Nephron progenitor cell (in vitro differentiated cells): ENCODE measurements at places on chromosomes 11 and 22.

DNA sequence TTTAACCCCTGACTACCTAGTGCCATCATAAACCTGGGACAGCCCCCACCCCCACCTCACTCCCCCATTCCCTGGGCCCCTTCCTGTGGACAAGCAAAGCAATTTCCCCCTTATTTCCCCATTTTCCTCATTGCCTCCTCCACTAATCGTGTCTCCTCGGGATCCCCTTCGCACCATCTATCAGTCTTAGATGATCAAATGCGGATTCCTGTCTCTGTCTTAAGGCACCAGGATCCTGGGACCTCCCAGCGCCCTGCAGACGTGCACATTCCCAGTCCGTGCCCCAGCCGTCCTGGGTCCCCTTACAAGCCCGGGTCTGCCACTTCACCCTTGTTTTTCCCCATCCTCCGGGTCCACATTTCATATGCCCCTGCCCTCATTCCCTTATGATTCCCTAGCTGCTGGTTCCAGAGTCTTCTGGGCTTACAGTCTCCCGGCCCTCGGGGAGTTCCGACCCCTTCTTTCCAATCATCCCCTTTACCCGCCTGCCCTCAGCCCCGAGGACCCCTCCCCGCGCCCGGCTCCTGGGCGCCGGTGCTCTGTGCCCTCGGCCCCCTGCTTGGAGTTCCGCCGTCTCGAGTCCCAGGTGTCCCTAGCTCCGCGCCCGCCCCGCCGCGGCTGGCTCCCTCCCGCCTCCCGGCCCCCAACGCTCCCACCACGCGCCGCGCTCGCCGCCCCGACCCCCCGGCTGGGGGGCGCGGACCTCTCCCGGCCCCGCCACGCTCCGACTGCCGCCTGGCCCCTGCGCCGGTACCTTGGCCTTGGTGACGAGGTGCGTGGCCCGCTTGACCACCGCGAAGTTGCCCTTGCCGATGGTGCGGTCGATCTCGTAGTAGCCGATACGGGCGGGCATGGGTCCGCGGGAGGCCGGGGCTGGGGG, 599 bp downstream of the SIK3 start:
- DNase-seq, result peak; percentile 69

GRCh38 chr11:117300283-117300663, 9.1 kb downstream of the BACE1-AS start:
- DNase-seq, result peak; percentile 56

GRCh38 chr11:77806993-77807392, 13.5 kb downstream of the RSF1 start:
- DNase-seq, result no peak

GRCh38 chr11:123924027-123924426, 15.4 kb upstream of the OR4D5 start:
- no peak for DNase-seq

DNA sequence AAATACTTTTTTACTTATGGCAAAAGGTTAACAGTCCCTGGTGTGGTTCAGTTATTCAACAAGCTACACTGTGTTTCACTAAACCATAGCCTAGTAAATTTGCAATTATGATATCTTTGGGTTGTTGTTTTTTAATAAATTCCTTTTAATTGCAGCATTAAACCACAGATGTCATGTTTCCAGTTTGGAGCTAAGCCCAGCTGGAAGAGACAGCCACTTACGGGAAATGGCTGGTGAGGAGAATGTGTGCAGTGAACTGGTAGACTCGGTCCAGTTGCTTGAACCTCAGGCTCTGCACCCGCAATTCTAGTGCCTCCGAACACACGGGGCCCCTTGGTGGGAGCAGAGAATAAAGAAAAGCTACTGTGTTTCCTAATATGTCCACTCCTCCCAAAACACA, 70.8 kb downstream of the WNT11 start:
- no peak for DNase-seq

- DNase-seq, result no peak
These were observed 170.8 kb downstream of the MN1 start for GRCh38 chr22:27630754-27631153.

GRCh38 chr11:95308512-95309035, 77.6 kb upstream of the SESN3 start:
- DNase-seq, result no peak

DNA sequence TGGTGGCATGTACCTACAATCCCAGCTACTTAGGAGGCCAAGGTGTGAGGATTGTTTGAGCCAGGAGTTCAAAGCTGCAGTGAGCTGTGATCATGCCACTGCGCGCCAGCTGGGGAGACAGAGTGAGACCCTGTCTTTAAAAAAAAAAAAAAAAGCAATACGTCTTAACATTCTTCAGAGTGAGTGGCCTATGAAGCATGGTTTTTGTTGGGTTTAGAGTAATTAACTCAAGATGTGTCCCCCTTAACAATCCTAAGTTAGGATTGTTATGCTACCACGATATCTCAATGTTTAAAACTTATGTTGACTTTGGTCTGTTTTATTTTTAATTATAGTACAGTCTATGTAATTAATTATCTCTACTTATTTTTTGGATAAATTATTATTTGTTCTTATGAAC, 156.1 kb downstream of the HIPK3 start:
- no peak for DNase-seq

- no peak for DNase-seq
These were observed 52.6 kb downstream of the CLTCL1 start for GRCh38 chr22:19238900-19239299.

DNA sequence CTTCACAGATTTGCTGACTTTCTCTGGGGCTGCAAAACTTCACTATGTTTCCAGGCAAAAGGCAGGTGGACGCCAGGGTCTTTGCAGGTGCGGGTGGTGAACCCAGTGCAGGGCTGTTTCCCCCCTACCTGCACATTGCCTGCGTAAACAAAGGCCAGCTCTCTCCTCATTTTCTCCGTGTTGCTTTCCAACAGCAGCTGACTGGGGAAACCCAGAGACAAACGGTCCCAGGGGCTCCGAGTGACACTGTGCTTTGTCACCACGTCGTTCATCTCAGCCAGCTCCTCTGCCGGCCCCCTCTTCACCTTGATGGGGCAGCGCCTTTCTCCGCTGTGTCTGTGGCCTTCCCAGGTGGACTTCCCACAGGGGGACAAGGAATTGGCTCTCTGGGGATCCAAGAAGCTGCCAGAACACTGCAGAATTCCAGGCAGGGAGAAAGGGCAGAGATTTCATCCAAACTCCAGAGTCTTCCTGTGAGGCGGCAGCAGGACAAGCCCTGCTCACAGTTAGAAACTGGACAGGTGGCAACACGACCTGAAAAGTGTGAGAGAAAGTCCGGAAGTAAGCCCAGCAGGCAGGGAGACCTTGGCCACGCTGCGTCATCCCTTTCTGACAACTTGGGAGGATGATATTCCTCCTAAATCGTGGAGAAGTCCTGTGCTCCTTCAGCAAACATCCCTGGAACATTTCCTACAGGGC, 1493.7 kb downstream of the TBC1D22A start:
- DNase-seq, result no peak

DNA sequence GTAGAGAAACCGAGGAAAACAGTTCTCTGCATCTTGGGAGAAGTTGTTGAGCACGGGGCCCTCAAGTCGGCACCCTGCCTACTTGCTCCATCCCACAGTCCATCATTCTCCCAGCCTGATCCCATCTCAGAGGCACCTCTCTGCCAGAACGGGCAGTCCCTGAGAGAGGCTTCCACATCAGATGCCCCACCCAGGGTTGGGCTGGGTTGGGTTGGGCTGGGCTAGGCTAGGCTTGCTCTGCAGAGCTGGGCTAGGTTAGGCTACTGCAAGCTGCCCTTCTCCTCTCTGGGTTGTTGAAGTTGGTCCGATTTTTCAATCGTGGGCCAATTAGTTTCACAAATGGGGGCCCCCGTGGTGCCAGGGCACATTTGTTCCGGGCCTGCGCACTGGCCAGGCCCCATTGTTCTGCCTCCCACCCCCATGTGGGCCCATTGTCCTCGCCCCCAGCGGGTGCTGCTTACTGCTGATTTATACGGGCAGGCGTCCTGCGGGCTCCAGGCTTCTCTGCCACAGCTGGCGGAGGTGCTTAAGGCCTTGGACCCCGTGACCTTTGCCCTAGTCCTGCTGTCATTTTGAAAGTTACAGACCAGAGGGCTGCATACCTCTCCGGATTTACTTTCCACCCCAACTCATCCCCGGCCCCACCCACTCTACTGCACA, 63.7 kb upstream of the NNMT start:
- DNase-seq, result peak; percentile 62

DNA sequence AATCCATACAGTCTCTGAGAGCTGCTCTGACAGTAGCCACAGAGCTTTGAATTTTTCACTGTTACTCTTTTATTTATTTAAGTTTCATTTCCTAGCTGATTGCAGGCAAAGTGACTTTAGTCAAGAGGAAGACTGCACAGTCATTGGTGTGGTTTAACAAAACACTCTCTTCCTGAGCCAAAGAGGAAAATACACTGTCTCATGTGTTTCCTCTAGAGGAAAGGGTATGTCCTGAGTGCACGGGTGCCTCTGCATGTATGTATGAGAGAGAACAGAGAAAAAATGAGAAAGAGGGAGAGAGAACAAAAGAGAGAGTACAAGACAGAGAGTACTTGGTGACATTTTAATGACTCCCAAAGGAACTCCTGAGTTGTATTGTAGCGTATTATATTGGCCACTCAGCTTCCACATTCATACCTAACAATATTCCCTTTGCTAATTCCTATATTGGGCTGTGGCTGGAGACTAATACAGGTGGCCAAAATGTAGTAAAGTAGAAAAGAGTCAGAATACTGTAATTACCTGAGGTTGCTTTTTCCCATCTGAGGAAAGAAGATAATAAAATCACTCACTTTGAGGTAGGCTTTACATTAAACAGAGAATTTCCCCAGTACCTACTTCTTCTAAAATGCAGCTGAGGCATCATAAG, at the start of gene OR4D9:
TSS of gene OR4D9 (plus strand) at position 599 of the 649 bp plus-strand sequence. CDS start 3,374 bp downstream, outside the sequence.
- no peak for DNase-seq

GRCh38 chr22:45863981-45864751, 112.8 kb downstream of the WNT7B start:
- DNase-seq, result peak; percentile 91

DNA sequence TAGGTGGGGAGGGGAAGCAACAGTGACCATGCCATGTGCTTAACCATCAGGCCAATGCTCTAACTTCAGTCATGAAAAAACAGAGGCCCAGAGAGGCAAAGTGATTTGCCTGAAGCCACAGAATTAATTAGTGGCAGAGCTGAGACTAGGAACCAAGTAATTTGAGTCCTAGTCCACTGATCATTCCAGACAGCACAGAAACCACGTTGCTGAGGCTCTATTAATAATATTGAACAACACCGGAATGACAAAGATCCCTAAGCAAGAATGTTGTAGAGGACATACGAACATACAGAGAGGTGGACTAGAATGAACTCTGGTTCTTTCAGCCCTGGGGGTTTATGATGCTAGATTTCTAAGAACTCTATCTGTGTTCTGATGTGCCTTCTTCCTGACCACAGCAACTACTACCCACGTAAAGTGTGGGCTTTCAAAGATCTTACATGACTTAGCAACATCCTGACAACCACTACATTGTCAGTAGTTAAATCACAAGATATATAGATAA, 92.3 kb downstream of the GAB2 start:
- no peak for DNase-seq

DNA sequence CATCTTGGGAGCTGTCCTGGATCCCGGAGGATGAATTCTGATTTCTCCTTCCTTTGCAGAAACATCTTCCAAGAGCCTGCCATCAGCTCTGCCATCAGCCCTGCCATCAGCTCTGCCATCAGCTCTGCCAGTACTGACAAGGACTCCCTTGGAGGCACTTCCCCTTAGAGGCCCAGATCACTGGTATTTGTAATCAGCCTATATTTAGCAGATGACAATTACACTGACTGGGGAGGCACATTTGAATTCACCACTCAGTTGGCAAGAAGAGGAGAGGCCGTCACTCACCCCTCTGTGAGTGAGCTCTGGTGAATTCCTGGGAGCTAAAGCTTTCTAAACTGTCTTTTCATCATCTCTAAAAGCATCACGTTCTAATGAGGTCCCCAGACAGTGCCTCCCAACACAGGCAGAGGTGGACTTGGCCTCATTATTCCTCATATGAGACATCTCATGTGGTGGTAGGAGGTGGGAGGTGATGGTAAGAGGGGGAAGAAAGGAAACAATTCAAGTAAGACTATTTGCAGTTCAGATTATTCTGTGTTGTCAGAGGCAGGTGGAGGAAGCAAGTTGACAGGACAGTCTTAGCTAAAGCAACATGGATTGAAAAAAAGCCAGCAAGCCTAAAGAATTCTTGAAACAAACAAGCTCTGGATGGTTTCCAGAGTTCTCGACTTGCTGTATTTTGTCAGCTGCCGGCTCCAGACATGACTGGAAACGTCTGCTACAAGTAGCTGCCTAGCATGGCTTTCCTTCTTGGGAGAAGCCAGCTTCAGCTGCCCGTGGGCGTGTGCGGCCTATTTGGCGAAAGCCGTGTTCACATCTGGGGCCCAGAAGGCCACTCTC, 771.7 kb downstream of the TBC1D22A start:
- no peak for DNase-seq

DNA sequence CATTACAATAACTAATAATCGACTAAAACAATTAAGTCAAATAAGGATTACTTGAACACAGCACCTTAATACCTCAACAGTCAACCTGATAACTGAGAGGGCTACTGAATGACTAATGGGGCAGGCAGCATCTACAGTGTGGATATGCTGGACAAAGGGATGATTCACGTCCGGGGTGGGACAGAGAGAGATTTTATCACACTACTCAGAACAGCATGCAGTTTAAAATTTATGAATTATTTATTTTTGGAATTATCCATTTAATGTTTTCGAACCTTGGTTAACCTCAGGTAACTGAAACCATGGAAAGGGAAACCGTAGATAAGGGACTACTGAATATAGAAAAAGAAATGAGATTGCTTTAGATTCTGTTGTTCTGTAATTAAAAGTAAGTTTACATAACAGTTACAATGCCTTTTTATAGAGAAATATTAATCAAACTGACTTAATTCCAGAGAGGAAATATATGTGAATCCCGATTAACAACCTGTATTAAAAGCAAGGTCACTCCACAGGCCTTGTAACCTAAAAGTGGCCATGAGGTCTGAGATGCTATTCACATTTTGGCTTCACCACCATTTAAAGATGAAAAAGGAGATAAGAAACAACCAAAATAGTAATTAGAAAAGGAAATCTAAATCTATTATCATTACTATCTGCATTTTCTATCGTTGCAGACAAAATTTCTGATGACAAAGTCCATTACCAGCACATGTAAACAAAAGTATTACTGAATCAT, 119.0 kb upstream of the TP53AIP1 start:
- DNase-seq, result no peak

GRCh38 chr11:111795334-111795985, 29.3 kb upstream of the PPP2R1B start:
- DNase-seq, result no peak

DNA sequence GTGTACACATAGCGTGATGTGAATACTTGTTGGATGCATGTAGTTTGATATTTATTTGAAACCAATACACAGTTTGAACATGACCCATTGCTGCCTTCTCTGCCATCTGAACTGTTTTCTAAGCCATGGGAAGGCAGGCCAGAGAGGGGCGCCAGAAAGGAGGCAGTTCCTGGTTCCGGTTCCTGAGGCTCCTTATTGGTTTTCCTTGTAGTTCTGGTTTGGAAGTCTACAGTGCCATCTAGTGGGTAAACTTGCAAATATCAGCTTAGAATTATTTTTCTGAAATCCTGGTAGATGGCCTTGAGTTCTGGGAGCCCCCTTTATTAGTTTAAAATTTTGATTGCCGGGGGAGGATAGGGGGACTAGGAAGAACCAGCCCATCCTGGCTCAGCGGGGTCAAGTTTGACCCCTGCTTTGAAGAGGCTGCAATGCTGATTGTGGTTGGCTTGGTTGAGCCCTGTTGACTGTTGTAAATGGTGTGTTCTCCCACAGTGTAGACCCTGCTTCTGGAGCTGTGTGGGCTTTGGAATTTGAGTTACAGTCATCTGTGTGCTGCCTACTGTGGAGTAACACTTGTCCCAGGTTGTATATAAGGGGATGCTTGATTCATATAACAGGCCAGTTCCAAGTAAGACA, 48.4 kb downstream of the GRAMD1B start:
- peak; percentile 50 for DNase-seq

- no peak for DNase-seq
These were observed 134.1 kb downstream of the UVRAG start for GRCh38 chr11:75949023-75949672.
